ENCODE measurements at places on chromosomes 3 and 15.

GRCh38 chr15:88894348-88894818, 961 bp downstream of the HAPLN3 start:
- DNase-seq = peak; percentile 73

DNA sequence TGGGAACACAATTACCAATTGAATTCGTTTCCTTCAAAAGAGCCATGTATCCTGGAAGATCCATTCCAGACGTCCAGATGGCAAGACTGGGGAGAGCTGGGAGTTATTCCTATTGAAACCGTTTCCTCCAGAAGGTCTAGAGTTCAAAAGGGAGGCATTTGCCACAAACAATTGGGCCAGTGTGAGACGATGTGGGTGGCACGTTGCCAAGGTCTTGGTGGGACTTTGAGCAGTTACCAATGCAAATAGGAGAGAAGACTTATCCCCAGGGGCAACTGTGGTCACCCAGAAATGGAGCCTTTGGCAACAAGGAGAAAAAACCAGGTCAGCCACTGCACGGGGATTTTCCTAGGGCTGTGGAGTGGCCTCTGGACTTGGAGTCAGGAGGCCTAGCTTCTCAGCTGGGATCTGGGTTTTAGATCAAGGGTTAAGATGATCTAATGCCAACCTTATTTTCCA, 29.6 kb upstream of the TLE3 start:
- no peak for DNase-seq

DNA sequence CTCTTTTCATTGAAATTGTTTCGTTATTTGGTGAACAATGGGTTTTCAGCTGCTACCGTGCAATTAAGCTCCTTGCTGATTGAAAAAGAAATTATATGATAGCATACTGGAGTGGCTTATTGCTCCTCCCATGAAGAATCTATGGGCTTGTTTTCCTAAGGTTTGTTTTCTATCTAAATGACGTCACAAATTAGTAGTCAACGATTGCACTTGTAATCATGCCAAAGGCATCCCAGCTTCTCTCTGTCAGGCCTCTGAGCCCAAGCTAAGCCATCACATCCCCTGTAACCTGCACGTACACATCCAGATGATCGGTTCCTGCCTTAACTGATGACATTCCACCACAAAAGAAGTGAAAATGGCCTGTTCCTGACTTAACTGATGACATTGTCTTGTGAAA, 388.0 kb upstream of the LMCD1 start:
- DNase-seq = no peak

DNA sequence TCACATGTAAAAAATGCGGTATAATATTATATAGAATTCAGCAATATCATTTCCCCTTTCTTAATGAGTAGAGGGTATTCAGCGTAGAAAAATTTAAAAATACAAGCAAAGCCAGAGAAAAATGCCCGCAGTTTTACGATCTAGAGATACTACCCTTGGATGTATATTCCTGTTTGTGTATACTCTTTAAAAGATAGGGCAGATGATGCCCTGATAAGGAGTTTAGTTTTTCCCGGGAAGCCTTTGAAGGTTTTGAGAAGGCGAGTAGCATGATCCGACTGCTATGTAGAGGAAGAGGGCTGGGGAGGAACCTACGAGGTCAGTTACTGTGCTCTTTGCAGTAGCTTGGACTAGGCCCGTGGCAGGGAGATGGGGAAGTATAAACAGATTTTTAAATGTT, 1.2 kb downstream of the YEATS2 start:
- DNase-seq = no peak

- DNase-seq = no peak
These were observed 56.2 kb downstream of the LINGO1 start for GRCh38 chr15:77576538-77576937.

DNA sequence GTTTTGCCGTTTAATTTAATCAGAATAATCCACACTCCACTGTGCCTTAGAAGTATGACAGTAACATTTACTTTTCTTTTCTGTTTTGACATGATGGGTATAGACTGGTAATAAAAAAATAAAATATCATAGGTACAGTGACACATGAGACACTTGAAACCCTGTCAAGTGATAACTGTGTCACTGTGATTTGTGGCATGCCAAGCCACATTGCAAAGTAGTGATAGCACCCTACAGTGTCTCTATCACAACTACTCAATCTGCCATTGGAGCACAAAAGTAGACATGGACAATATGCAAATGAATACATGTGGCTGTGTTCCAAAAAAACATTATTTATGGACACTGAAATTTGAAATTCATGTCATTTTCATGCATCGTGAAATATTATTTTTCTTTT, 22.5 kb downstream of the GATM start:
- DNase-seq = no peak

GRCh38 chr15:48963524-48964113, at the start of gene SHC4:
TSS of gene SHC4 (minus strand) at chr15:48963919. CDS start at chr15:48963015, 904 bp downstream.
- DNase-seq = no peak

- DNase-seq = no peak
These were observed 210.3 kb downstream of the ULK4 start for GRCh38 chr3:41751597-41751996.

- DNase-seq = no peak
These were observed 9.2 kb upstream of the MME start for GRCh38 chr3:155070932-155071387.

- DNase-seq = peak; percentile 19
These were observed 24.3 kb downstream of the TBC1D21 start for GRCh38 chr15:73897441-73898261.

DNA sequence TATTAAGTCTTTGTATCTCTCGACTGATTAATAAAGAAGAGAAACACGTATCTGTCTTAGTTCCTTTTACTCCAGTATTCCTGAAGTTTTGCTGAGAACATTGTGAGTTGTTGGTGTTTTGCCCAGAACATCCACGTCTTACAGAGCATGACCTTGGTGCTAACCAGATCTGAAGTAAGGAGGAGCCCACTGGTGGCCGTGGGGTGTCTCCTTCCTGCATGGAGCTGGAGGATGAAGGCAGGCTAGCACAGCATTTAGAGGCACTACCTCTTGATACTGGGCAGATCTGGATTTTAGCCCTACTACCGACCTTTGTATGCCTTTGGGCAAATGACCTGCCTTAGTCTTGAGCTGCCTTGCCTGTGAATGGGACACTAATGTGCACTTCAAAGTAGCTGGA, 28.9 kb upstream of the ESYT3 start:
- no peak for DNase-seq

DNA sequence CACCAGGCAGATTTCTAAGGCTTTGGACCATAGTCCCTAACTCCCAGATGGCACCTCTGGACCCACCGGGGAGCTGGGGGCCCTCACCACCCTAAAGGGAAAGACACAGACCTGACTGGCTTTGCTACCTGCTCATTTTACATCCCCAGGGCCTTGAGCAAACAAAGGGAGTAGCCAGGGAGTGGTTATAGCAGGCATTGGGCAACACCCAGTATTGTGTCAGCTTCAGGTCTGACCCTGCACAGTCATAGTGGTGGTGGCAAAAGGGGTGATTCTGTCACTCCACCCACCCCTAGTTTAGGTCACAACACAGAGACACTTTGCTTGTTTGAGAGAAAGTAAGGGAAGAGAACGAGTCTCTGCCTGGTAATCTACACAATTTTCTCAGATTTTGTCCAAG, 352.5 kb downstream of the DIPK2A start:
- no peak for DNase-seq

DNA sequence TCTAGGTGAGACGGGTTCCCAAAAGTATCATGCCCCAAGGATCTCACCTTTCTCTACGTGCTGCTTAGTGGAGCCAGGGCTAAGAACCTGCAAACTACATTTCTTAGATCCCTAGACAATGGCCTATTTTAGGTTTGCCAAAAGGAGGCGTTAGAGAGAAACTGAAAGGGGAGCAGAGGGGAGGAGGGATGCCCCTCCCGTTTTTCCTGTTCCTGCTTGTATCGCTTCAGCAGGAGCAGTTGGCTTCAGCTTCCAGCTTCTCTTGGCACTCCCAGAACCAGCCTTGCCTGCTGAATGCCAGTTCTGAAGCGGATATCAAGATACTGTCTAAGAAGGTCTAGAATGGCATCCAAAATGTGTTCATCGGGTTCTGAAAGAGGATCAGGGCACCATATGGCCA, 58.4 kb upstream of the ABHD17C start:
- no peak for DNase-seq

GRCh38 chr3:22660606-22661005, 542.5 kb upstream of the UBE2E2 start:
- no peak for DNase-seq

GRCh38 chr15:48898032-48898431, 20.1 kb downstream of the EID1 start:
- DNase-seq = no peak

DNA sequence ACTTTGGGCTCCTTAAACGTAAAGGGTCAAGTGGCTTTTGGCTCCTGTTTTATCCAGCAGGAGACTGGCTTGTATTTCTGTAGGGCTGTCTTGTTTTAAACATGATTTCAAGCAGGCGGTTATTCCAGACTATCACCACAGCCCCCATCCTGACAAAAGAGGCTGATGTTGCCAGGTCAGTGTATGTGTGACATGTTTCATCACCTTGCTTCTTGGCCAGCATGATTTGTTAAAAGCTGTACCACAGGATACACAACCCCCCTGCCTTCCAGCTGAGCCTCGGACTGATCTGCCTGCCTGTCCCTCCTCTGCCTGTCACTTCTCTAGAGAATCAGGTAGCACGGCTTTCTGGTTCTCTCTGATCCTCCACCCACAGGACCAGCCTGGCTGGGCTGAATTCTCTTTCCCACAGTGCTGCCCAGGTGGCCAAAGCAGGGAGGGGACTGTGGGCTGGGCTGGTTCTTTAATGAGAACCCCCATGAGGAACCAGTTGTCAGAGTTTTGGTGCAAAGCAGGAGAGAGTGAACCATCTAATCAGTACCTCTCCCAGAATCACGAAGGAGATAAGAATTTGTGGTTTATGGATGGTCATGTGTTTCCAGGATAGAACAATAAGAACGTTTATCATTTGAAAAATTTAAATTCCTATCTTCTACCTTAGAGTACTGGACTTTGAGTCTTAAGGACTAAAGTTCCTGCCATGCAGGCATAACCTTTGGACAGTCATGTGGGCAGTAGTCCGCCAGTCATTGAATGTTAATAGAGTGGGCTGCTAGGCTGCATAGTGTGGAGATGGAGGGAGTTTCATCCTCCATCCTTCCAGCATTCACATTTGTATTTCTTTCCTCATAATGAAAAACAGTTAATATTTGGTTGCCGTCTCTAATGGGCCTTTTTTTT, 8.8 kb downstream of the ABHD6 start:
- no peak for DNase-seq

DNA sequence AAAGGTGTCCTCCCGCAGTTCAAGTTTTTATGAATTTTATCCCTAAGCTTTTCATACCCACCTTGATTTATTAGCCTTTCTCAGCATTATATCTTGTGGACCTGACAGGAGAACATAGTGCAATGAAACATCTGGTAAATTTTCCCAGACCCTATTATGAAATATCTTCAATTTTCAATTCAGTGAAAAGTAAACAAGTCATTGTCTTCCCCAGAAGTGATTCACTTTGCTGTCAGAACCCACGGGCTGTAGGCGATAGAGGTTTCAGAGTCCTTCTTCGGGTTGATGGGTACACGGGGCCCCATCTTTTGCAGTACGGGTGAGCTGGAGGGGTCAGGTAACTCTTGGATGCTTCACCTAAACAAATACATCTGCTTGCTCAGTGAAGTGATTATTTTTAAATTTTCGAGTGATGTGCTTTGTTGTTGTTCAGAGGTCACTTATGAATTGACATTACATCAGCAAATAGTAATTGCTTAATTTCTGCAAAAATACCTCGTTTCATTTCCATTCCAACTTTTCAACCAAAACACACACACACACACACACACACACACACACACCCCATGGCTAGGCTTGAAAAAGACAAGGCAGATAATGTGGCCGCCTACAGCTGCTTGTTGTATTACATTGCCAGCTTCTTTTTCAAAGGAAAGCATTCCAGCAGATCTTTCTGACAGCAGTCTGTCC, 102.9 kb downstream of the SEMA6D start:
- no peak for DNase-seq

GRCh38 chr3:115164374-115165221, 17.5 kb upstream of the ZBTB20 start:
- DNase-seq = no peak

- no peak for DNase-seq
These were observed 40.0 kb downstream of the FMN1 start for GRCh38 chr15:33154351-33155166.

- no peak for DNase-seq
These were observed 75.0 kb upstream of the CNTN6 start for GRCh38 chr3:1017870-1018269.

DNA sequence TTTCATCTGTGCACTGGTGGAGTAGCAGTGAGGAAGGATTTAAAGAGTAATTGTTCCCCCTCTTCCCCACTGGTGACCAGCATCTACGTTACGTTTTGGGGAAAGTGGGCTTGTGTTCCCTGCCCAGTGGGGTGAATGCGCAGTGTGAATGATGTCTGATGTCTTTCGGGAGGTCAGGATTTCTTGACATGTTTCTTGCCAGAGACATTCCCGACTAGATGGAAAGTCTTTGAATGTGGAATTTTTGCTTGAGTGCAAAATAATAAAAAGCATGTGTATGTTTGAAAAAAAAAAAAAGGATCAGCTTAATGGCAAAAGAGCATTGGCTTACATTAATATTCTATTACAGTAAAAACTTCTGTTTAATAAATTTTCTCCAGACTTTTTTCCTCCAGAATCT, 632.2 kb downstream of the FOXP1 start:
- DNase-seq = no peak

DNA sequence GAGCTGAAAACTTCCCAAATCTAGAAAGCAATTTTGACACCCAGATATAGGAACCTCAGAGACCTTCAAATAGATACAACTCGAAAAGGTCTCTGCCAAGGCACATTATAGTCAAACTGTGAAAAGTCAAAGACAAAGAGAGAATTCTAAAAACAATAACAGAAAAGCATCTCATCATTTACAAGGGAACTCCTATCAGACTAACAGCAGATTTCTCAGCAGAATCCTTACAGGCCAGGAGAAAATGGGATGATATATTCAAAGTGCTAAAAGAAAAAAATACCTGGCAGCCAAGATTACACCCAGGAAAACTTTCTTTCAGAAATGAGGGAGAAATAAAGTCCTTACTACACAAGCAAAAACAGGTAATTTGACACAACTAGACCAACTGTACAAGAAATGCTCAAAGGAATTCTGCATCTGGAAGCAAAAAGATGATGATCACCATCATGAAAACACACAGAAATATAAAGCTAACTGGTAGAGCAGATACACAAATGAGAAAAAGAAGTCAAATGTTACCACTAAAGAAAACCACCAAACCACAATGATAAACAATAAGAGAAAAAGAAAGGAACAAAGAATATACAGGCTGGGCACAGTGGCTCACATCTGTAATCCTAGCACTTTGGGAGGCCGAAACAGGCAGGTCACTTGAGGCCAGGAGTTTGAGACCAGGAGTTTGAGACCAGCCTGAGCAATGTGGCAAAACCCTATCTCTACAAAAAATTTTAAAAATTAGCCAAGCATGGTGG, 50.4 kb downstream of the ADAM10 start:
- no peak for DNase-seq

GRCh38 chr3:183117056-183117455, 17.8 kb upstream of the MCCC1 start:
- DNase-seq = no peak
